ENCODE measurements at places on chromosomes 16 and 17.

DNA sequence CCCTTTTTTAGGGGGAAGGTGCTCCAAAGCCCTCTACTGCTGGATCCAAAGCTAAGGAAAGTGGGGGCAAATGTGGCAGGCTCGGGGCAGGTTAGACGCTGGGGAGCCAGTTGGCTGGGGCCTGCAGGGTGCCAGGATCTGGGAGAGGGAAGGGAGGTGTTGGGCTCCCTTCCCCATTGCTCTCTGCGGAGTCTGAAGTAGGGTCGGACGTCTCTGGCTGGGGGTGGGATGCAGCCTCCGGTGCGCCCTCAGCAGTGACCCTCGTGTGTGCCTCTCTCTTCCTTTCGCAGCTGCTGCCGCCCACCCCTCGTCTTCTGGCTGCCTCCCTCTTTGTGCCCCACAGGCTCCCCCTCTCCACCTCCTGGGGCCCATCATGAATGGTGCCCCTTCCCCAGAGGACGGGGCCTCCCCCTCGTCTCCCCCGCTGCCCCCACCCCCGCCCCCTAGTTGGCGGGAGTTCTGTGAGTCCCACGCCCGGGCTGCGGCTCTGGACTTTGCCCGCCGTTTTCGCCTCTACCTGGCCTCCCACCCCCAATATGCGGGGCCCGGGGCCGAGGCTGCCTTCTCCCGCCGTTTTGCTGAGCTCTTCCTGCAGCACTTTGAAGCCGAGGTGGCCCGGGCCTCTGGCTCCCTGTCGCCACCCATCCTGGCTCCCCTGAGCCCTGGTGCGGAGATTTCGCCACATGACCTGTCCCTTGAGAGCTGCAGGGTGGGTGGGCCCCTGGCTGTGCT lies 2.2 kb downstream of the SH2B1 start:
- DNase-seq: no peak

DNA sequence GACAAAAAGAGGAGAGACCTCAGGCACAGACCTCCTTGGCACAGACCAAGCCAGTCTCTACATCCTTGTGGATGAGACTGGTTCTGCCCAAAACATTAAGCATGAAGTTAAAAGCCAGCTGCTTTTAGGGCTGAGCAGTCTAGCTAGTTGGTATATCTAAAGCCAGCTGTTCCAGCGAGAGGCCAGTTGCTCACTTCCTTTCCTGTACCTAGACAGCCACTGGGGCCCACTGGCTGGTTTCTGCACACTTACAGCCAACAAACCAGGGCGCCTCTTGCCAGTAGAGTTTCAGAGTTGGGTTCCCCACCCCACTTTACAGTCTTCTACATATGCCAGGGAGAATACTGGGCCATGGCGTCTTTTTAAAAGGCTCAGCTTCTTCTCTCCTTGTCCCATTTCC lies 242.4 kb downstream of the ZFHX3 start:
- DNase-seq: no peak

DNA sequence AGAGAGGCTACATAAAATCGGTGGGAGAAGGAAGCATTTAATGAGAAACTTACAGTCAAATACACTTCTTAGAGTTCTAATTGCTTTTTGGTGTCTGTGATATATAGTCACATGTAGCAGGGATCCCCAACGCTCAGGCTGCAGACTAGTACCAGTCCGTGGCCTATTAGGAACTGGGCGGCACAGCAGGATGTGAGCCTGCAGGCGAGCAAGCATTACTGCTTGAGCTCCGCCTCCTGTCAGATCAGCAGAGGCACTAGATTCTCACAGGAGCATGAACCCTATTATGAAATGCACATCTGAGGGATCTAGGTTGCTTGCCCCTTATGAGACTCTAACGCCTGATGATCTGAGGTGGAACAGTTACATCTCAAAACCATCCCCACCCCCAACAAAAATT lies 158.5 kb downstream of the TANC2 start:
- DNase-seq: no peak

GRCh38 chr17:37134050-37134449 lies 185.3 kb downstream of the AATF start:
- DNase-seq: no peak

DNA sequence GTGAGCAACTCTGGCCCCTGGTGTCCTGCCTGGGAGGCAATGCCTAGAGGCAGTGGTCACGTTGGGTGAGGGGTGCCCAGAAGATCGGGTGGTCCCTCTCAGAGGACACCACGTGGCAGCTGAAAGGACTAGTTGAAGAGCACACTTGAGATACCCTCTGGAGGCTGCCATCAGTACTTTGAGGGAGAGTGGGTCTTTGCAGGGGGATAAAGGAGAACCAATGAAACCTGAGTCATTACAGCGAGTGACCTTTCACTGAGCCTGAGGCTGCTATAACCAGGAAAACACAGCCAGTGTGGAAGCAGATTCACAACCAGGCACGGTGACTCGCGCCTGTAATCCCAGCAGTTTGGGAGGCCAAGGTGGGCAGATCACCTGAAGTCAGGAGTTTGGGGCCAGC lies 18.9 kb downstream of the CA4 start:
- no peak for DNase-seq

- no peak for DNase-seq
Measured at GRCh38 chr17:80807882-80808281, 183.8 kb upstream of the CHMP6 start.

DNA sequence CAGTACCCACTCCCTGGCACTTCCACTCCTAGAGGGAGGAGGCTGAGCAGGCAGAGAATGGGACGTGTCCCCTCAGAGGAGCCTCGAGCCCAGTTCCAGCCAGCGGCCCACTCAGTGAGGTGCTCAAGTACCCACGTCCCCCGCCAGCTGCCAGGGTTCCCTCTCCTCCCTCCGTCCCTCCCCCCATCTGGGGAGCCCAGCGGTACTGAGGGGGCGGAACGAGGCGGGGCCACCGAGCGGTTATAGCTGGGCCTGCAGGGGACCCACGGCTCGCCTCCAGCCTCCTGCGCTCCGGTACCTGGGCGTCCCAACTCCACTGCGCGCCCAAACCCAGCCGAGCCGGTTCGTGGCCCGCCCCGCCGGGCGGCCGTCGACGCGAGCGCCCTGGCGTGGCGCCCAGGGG lies at the start of gene NPW:
TSS of gene NPW (plus strand) at position 268 of the 403 bp plus-strand sequence.
- no peak for DNase-seq

GRCh38 chr16:88701581-88702370 lies 4.4 kb downstream of the RNF166 start:
- no peak for DNase-seq

- no peak for DNase-seq
Measured at GRCh38 chr16:66271074-66272060, 95.1 kb upstream of the CDH5 start.

Measured in HuH-7.5 (cell line).